ENCODE measurements at places on chromosomes 5 and 9.
A peak's percentile ranks its signal among the peaks of the same experiment; 100 is the strongest.

- no peak for DNase-seq
These were observed 8.2 kb upstream of the GDNF start for GRCh38 chr5:37847978-37848425.

GRCh38 chr5:73454379-73455036, 5.9 kb upstream of the FOXD1 start:
- DNase-seq: peak; percentile 53

DNA sequence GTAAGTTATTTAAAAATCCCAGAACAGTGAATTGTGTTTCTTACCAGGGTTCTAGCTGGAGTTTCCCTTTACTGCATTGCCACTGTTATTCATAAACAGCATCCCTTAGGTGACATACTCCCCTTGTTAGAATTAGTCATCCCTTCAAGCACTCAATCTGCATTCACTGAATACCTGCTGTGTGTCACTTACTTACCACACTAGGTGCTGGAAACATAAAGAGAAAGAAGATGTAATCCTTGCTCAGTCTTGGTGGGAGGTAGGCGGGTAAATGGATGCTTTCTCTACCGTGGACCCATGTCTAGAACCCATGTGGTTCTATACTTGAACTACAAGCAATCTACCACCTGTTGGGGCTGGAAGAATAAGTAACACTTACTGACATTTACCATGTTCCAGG, 371.6 kb downstream of the KDM4C start:
- DNase-seq: no peak

DNA sequence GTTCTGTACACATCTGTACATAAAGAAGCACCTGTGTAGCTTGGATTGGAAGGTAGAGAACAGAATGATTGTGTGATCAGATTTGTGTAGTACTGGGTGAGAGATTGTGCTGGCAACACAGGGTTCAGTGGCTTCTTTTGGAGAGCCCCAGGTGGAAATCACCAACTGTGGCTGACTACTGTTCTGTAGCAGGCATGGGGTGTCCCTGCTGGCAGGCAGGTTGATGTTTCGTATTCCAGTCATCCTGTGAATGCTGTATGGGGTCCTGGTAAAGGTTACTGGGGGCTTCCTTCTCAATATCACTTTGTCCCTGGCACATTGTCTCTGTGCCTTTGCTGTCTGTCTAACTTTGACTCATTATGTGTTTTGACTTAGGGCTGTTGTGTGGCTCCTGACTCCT, 5.3 kb downstream of the ASPN start:
- DNase-seq: peak; percentile 7

DNA sequence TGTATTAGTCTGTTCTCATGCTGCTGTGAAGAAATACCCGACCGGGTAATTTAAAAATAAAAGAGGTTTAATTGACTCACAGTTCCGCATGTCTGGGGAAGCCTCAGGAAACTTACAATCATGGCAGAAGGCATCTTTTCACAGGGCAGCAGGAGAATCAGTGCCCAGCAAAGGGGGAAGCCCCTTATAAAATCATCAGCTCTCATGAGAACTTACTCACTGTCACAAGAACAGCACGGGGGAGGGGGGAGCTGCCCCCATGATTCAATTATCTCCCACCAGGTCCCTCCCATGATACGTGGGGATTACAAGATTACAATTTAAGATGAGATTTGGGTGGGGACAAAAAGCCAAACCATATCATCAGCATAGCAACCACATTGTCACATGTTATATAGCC, 102.5 kb downstream of the GPBP1 start:
- DNase-seq: no peak

DNA sequence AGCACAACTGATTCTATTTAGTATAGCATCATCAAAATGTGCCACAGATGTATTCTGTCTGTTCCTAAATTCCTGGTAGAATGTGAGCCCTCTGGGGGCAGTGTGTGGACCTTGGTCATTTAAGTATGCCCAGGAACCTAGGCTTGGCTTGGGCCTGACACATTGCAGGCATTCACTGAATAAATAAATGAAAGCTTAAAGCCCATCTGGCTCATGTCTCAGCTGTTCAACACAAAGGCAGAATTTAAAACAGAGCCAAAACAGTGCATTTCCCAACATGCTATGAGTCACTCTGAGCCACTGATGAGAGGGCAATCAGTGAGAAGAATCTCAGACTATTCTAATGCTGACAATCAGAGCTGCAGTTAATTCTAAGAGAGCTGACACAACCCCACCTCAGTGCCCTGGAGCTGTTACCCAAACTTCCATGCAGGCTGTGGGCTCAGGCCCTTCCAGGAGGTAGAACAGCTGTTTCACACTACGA, 8.1 kb downstream of the FAM193B start:
- no peak for DNase-seq

DNA sequence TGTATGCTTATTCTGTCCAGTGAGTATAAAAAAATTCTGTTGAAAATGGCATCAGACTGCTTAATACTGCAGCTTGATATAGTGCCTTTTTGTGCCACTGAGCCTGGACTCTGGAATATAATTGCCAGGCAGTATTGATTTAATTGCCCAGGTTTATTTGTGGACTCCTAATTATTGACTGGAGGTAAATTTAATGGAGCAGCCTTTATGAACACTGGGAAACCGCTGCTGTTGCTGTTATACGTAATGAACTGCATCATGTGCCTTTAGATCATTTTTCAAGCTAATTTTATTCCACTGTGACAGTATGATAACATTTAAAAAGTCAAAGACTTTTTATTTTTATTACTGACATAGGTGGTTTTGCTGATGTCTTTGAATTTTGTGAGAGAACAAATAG, 90.2 kb upstream of the SH3GL2 start:
- no peak for DNase-seq

DNA sequence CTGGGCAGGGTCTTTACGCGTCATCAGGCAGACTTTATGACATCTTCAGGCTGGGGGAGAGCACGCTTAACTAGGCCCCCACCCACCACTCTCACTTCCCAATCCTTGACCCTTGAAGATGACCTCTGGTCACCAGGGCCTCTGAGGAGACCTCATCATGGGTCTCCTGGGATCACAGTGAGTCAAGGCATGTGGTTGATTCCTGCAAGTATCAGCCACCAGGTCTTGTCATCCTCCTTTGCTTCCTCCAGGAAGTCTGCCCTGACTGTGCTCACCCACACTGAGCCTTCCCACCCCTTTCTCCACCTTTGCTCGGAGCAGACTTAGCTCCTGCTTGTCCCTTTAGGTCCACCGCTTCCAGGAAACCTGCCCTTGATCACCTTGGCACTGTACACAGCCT, 17.3 kb downstream of the ODF2 start:
- DNase-seq: no peak

DNA sequence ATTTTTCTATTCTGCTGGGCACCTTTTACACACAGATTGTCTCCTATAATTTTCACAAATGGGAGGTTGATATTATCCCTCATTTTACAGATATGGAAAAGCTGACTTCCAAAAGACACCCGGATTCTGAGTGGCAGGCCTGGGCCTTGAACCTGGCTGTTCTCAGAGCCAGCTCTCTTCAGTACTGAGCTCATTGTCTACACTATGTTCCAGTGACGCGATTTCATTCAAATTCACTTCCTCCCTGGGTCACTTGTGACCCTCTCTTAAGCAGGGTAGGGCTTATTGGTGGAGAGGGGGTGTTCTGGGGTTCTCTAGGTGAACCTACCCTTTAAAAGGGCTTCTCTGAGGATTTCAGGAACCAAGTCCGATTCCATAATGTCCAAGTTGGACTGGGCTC, 70.2 kb downstream of the ANKRD33B start:
- DNase-seq: no peak

GRCh38 chr5:491119-491855, 33.0 kb downstream of the SLC9A3 start:
- DNase-seq: no peak

DNA sequence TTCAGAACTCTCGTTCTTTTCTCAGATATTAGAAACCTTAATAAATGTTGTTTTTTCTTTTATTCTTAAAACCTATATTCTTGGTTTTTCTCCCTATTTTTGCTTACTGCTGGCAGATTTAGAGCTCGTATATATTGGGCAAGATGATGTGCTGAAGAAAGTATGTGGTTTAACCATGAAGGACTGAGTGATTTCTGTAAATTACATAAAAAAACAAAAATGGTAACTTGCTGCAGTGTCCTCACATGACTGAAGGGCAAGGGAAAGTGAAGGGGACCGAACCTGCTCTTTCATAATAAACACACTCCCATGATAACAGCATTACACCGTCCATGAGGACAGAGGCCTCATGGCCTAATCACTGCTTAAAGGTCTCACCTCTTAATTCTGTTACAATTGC, 393.8 kb upstream of the ZNF608 start:
- DNase-seq: no peak
